SK-N-SH (cell line): ENCODE measurements at places on chromosomes 4 and X.

- DNase-seq = no peak
These were observed 134.9 kb upstream of the VEGFC start for GRCh38 chr4:176927664-176928063.

DNA sequence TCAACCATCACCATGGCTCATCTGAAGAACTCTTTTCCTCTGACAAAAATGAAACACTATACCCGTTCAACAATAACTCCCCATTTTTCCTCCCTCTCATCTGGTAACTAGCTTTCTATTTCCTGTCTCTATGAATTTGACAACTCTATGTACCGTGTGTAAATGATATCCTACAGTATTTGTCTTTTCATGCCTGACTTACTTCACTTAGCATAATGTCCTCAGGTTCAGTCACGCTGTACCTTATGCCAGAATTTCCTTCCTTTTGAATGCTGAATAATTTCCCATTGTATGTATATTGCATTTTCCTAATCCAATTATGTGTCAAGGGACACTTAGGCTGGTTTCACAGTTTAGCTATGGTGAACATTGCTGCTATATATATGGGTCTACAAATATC is 18.2 kb downstream of the MAGEA9 start:
- DNase-seq = no peak

- DNase-seq = no peak
These were observed 30.8 kb downstream of the DAPP1 start for GRCh38 chr4:99847362-99847976.

DNA sequence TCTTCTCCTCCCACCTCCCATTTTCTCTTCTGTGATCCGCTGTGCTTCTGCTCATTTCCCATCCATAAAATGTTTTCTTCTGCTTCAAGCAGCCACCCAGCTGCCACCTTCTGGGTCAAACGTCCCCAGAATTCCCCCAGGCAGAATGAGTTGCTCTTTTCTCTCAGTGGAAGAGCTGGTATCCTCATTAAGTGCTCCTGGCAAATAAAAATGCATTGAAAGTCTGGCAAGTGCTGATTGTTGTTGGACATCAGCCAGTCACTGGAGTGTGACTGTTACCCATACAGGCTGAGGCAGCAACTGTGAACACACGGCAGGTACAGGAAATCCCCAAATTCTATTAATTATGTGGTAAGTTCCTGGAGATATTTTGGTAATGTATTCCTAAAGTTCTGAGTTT is 52.6 kb downstream of the LIMCH1 start:
- DNase-seq = peak; percentile 50

DNA sequence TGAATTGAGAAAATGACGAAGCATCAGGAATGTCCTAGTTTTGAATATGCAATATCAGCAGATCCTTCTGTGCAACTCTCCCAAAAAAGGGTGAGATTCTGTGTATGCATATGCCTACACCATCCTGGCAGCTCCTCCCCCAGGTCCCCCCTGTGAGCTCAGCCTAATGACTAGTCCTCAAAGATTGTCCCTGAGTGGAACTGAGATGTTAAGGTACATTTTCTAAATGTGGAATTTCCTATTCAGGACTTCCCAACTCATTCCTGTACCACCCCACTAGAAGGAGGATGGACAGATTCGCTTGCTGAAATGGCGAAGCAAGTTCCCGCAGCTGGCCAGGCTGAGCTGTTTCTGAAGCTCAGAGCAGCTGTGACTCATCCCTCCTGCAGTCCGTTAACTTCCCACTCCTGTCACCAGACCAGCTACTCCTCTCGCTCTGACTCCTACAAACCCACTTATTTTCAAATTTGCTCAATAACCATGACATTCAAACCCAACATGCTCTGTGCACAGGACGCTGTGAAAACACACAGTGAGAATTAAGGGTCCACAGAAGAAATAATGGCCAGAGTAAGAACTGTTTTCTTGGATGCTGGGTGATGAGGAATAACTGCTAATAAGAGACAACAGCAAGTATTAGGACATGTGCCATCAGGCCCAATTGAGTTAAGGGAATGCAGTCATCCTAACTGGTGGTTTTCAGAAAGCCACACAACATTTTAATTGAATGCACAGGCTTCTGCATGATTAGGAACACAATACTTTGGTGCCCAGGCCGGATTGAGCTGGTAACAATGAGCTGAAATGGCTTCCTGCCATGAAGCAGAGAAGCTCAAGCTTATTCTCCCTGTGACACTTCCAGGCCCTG is 40.0 kb upstream of the IRF2 start:
- peak; percentile 35 for DNase-seq

GRCh38 chr4:7199771-7200441 is 7.6 kb downstream of the SORCS2 start:
- no peak for DNase-seq

- DNase-seq = no peak
These were observed 83.8 kb upstream of the GPR34 start for GRCh38 chrX:41604766-41605543.

- no peak for DNase-seq
These were observed 2.7 kb downstream of the GASK1B start for GRCh38 chr4:158169931-158170690.

DNA sequence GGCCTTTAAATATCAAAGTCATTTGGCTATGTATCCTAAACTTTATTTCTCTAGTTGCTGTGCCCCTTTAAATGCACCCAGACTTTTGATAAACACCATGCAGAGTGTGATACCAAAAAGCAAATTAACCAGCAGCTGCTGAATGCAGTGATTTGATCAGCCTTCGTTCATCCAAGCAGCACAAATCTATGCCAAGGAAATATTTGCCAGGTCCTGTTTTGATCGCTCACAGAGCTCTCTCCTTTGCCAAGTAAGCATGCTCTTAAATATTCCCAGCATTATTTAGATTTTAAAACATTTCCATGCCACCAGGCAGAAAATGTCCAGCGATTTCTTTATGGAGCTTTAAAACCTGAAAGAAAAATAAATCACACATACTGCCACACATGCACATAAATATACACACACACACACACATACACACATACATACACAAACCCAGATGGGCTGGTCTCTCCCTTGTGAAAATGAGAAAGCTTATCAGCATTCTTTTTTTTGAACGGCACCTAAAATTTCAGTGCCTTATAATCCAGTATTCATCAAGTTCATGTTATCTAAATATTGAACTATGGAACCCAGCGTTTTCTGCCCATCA is 35.7 kb downstream of the BTC start:
- no peak for DNase-seq

DNA sequence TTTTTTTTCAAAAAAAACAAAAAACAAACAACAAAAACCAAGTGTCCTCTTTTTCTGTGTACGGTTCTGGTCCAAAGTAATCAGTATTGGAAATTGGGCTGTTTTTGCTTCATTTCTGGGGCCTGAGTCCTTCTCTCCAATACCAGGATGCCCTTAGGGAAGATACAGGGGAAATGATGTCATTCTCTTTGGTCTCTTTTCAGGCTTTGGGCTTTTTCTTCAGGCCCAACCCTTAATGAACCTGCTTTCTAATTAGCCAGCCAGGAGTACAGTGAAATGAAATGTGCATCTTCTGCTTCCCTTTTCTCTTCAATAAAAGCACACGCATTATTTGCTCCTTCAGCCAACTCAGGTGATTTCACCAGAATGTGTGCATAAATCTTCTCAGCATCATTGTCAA is 52.6 kb upstream of the RBPJ start:
- no peak for DNase-seq

DNA sequence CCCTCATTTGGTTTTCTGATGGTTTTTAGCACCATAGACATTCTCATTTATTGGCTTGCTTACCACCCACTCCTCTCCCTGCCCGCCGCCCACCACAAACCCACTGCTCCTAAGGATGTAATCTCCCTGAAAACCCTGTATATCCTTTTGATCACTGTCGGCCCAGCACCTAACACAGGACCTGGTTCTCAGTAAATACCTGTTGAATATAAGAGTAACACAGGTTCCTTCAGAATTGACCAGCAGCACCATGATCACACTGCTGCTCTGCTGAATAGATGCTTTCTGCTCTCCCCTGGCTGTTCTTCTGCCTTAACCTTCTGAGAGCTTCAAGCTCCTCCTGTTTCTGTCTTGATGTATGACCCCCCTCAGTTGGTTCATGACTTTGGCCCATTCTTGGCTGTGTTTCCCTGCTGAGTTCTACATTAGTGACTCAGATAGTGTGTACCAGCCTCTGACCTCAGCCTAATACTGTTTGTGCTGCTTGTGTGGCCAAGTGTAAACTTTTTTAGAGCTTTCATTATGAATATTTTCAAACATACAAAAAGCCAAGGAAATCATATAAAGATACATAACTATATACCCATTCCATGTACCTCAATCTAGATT is 265.3 kb downstream of the FRMPD4 start:
- no peak for DNase-seq

DNA sequence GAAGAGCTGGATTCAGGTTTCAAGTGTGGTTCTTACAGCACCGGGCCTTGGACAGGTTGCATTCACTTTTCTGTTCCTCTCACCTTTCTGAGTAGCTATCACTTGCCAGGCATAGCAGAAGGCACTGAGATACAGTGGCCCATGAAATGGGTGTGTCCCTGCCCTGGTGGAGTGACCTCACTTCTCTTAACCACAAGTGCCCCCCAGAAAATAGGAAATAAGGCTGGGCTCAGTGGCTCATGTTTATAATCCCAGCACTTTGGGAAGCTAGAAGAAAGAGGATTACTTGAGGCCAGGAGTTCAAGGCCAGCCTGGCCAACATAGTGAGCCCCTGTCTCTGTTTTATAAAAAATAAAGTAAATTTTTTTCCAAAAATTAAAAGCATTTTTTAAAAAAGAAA is 101.7 kb upstream of the KIT start:
- DNase-seq = no peak

DNA sequence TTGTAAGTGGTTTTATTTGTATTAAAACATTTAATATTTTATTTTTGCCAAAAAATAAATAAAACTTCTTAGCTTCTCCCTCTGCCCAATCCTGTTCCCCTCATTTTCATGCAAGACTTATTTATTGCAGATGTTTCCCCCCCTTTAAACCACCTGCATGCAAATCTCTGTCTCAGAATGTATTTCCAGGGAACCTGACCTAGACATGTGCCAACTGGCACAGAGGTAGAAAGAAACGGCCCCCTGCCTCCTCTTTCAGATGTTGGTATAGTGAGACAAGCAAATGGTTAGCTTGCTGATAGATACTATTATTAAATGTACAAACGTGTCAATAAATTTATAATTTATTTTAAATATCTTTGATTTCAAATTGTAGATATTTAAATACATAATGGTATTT is 47.1 kb downstream of the KLF3 start:
- no peak for DNase-seq

GRCh38 chrX:150768580-150769190 is 75.5 kb downstream of the MTMR1 start:
- DNase-seq = no peak

- no peak for DNase-seq
These were observed 105.9 kb downstream of the SLC10A7 start for GRCh38 chr4:146415829-146416228.

- peak; percentile 30 for DNase-seq
These were observed at the start of gene MAGEE2 for GRCh38 chrX:75784680-75785491. Gene MAGEE2 (minus strand): TSS chrX:75785254. CDS start chrX:75785051, 203 bp downstream.

DNA sequence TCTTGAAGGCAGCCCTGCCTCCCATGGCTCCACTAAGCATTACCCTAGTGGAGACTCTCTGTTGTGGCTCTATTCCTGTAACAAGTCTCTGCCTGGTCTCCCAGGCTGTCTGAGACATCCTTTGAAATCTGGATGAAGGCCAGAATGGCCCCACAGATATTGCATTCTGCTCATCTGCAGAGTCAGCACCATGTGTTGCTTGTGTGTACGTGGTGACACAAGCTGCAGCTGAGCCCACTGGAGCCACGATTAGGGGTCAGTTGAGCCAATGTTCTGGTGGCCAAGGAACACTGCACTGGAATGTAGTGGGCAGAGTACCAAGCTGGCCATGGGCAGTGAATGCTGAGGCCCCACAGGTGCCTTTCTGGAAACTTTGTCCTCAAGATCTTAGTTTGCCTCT is 29.2 kb downstream of the GRID2 start:
- no peak for DNase-seq

GRCh38 chr4:82785611-82786400 is 12.8 kb downstream of the SCD5 start:
- DNase-seq = no peak

GRCh38 chrX:133415276-133416105 is at the start of gene GPC4:
Gene GPC4 (minus strand): TSS chrX:133415489. CDS start chrX:133414965, 524 bp downstream.
- DNase-seq = peak; percentile 76

- DNase-seq = no peak
These were observed 787.9 kb upstream of the GALNTL6 start for GRCh38 chr4:171025343-171025742.

DNA sequence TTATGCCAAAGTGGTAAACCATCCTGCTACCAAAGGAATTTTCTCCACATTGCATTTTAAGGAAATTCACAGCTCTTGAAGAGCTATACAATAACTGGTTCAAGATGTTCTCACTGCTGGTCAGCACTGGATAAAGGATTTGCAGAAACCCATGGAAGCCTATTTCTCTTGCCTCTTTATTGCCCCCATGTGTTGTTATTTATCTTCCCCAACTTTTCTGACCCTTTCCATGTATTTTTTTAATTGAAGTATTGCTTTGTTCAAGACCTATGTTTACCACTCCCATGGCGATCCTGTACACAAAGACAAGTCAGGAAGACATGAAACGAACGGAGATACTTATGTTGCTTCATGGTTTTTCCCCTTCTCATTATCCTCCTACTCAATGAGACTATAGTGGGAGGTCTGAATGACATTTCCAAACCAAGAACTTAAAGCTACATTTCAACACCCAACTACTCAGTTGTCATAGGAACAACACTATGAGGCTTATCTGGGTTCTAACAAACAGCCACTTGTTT is 566.4 kb upstream of the DIPK2B start:
- no peak for DNase-seq

DNA sequence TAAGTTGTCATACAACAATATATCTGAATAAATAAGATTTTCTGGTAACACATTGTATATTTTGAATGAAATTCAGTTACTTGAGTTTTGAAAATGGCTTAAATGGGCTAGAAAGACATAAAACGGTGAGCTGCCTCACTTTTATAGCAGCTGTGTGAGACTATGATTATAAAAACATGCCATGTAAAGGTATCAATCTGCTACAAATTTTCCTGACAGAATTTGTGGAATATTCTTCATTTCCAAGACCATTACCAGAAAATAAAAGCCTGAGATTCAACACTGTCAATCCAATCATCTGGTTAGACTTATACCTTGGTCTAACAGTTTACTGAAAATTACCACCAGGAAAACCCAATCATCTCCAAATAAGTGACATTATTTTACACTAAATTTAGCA is 181.1 kb downstream of the SPCS3 start:
- no peak for DNase-seq

- no peak for DNase-seq
These were observed 45.8 kb downstream of the TBC1D14 start for GRCh38 chr4:6955261-6955911.

DNA sequence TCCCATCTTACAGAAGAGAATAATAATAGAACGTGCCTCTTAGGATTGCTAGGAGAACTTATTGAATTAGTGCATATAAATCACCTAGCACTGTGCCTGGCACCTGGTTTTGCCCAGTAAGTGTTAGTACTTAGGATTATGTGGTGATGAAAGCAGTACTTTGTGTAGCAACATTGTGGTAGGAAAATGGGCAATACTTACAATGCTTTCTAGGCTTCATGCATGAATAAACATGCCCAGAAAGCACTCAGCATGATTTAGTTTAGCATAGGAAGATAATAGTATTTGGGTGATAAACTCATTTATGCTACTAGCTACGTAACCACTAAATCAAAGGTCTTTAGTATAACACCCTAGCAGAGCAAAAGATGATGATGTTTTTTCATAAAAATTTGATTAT is 105.6 kb downstream of the NEUROG2 start:
- peak; percentile 6 for DNase-seq
